ENCODE measurements at places on chromosomes 5 and 9.
A peak's percentile ranks its signal among the peaks of the same experiment; 100 is the strongest.

DNA sequence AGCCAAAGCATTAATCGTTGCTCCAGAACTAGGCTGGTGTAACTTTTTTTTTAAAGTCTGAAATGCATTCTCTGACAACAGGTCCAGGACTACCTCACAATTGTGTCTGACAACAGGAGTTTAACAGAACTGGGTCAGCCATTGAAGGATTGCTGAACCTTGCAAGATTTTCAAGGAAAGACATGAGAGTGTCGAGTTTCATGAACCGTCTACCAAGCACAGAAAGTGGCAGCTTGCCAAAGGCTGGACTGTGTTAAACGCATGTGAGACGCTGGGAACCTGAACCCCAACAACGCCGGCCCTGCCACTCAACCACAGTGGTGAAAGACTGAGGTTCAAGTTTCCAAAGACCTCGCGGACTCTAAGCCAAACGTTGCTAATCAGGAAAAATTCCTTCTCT lies 79.1 kb downstream of the LHFPL2 start:
- DNase-seq = no peak

DNA sequence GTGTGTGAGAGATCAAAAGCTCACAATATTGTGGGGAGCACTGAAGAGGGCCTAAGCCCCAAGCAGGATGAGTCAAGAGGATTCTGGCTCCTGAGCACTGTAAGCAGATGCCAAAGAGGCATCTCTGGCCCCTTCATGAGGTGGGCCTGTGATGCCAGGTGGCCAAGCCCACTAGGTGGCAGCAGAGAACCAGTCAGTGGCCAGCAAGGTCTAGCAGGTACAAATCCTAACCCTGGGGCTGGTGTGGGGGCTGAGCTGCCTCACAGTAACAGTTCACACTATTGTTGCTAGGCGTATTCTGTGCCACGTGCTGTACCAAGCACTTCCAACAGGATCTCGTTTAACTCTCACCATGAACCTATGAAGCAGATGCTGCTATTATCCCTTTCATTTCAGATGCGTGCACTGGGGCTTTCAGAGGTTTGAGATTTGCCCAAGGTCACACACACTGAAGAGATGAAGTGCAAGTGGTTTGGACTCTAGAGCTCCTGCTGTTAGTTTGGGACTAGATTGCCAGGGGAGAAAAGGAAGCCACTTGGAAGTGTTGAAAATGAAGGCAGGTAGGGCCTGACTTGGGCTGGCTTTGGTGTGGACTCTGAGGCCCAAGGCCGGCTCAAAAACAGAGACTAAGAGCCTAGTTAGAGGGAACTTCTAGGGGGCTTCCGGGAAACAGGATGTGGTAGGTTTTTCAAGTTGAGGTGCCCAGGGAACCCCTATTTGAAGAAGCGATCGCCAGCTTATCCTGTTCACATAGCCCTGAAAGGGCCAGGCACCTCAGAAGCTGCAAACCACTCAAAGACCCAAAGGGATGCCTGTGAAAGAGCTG lies 4.4 kb upstream of the MLANA start:
- DNase-seq = peak; percentile 69

GRCh38 chr9:38699337-38699736 lies 20.6 kb downstream of the FAM240B start:
- DNase-seq = peak; percentile 59

GRCh38 chr5:30387974-30388632 lies 805.4 kb upstream of the CDH6 start:
- DNase-seq = no peak

DNA sequence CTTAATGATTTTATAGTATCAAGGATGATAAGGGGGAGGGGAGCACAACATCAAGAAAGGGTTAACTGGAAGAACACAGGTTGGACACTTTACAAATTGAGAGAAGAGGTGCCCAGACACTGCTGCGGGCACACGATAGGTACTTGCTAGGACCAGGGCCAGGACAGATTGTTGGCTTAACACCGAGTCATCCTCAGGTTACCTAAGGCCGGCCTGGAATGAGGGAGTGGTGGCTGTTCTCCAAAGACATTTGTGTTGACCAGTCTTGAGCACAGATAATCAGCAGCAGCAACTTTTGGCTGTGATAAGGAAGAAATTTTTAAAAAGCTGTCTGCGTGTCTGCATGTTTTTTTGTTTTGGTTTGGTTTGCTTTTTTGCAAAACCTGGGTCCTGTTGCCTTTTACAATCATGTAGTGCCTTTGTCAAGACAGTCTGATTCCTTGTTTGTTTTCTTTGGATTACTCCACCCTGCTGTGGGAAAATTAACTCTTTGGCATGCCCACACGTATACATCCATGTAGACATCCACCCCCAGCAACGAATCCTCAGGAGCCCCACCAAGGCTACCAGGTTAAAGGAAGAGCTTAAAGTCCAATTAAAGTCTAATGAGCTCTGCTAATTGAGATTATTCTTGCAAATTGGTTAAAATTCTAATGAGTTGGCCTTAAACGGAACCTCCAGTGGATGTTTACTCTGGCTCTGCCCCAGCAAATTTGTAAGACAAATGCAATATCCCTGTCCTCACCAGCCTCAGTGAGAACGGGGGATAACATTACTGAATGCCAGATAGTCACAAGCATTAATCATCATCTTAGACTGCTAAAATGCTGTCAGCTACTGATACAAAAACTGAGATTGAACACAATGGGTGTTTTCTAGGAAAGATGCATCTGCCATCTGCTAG lies 382.3 kb downstream of the ACTL7B start:
- peak; percentile 30 for DNase-seq

GRCh38 chr9:6696178-6696577 lies 50.6 kb upstream of the GLDC start:
- no peak for DNase-seq

- DNase-seq = no peak
Measured at GRCh38 chr9:75002422-75003023, 25.6 kb downstream of the CARNMT1 start.

- DNase-seq = peak; percentile 60
Measured at GRCh38 chr9:129665389-129665775, at the start of gene PRRX2. TSS of gene PRRX2 (plus strand) at chr9:129665647. CDS start at chr9:129665868, 221 bp downstream.

- DNase-seq = no peak
Measured at GRCh38 chr9:4738866-4739586, 2.0 kb downstream of the AK3 start.

GRCh38 chr5:142749321-142749720 lies 20.9 kb upstream of the ARHGAP26 start:
- DNase-seq = peak; percentile 82

DNA sequence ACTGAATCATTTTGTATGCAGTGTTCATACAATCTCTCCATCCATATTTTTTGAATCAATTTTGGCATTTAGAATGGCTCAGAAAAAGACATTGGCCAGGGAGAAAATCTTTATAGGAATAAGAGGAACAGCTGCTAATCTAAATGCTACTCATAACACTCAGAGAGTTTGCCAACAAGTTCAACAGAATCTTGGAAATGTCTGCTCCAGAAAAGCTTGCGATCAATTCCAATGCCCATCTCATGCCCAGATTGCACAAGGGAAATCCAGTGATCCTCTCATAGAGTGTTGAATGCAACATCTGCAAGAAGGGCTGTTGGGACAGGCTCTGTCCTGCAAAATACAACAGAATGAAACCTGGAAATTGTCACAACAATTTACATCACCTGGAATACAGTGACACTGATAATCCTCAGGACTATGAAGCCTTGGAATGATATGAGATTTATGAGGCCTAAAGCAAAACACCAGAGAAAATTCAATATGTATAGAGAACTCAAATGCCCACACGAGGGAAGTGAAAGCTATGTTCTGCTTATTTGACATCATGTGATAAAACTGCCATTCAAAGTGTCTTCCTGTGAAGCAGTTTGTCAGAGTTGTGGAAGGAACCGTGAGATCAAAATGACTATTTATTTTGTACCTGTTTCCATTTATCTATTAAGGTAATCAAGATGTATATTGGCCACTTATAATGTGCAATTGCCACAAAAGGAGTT lies 190.1 kb downstream of the PARP8 start:
- peak; percentile 51 for DNase-seq

DNA sequence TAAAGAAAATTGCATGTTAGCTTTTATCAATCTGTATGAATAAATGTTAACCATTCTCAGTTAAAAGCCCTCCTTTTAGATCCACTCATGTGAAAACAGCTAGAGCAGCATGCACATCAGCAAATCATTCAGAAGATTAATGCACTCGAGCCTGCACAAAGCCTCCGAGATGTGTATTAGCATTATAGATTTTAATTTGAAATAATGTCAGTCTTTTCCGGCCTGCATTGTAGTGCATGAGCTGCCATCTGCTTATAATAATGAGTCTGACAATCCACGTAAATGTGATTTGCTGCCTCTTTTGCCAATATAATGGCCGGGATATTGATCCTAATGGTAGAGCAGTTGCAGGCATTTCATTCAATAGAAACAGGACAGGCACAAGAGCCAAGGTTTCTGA lies 585.1 kb downstream of the IRX1 start:
- no peak for DNase-seq

DNA sequence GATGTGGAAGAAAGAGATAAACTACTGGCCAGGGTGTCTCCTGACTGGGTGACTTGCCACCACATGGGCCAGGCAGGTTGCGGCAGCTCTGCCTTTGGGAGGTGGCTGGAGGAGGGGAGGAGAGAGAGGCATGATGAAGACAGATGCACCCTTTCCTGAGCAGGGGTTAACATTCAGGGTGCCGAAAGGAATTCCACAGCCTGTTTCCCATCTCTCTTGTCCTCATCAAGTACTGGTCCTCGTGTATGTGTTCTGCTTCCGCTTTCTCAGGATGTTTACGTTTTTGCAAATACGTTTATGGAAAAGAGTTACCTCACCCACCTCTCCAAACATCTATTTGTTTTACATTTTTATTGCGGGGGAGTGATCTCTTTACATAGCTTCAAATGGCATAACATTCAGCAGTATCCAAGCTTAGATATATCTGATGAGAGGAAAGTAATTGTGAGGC lies 73.4 kb downstream of the C9orf85 start:
- DNase-seq = no peak

DNA sequence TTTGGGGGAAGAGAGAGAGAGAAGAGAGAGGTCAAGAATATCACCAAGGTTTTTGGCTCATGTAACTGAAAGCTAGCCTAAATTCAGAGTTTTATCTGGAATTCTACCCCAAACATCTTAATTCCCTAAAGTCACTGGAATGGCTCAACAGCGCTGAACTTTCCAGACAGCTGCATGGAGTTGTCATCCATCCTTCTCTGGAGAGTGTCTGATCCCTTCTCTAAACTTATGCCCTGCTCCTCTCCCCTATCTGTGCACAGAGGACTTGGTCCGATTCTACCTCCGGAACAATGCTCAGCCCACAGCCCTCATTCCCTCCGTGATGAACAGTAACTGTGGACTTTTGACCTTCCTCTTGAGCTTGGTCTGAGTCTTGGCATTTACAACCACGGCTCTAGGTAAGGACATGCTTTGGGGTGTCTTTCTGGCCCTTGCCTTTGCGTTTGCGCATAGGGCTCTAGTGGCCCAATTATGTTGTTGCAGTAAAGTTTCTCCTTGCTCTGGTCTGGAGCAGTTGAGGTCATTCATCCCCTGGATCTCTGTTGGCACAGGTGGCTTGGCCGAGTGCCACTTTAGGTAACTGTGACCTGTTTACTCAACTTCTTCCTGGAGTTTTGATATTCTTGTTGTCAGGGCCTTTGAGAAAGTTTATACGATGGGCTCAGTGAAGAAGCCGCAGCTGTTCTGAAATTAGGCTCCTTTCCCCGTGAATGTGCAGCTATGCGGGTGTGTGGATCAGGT lies 18.3 kb upstream of the CD180 start:
- DNase-seq = no peak

DNA sequence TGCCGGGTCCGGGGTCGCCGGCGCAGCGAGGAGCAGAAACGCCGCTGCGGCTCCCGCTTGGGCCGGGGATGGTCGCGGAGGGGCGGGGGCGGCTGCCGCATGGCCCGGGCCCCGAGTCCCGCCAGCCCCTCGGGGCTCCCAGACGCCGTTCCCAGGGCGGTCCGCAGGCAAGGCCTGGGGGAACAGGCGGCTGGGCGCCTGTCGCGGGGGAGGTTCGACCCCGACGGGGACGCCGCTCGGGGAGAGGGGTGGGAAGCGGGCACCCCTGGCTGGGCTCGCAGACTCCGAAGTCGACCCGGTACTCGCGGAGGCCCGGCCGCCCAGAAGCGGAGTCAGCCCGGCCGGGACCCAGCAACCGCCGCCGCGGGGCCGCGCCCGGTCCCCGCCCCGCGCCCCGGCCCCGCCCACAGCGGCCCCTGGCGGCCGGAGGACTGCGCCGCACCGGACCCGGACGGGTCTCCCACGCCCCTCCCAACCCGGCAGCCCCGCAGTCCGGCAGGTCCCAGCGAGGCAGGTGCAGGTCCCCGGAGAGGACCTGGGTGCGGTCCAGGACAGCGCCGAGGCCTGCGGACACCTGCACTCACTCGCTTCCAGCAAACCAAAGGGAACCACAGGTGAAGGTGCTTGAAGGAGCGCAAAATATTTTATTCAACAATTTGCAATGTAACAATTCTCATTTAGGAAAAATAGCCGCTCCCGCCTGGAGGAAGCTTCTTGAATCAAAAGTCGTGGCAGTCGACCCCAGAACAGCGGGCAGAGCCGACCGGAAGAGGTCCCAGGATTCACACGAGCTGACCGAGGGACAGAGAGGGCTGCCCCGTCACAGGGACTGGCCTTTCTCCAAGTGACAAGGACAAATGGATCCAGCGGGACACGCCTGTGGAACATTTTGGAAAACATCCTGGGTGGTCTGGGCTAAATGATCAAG lies at the start of gene INPP5E:
Gene INPP5E, minus strand, starts transcription at position 365 of the 928 bp plus-strand sequence. CDS start 426 bp downstream, outside the sequence.
- peak; percentile 86 for DNase-seq

GRCh38 chr9:83582029-83582428 lies 40.9 kb upstream of the IDNK start:
- DNase-seq = no peak

DNA sequence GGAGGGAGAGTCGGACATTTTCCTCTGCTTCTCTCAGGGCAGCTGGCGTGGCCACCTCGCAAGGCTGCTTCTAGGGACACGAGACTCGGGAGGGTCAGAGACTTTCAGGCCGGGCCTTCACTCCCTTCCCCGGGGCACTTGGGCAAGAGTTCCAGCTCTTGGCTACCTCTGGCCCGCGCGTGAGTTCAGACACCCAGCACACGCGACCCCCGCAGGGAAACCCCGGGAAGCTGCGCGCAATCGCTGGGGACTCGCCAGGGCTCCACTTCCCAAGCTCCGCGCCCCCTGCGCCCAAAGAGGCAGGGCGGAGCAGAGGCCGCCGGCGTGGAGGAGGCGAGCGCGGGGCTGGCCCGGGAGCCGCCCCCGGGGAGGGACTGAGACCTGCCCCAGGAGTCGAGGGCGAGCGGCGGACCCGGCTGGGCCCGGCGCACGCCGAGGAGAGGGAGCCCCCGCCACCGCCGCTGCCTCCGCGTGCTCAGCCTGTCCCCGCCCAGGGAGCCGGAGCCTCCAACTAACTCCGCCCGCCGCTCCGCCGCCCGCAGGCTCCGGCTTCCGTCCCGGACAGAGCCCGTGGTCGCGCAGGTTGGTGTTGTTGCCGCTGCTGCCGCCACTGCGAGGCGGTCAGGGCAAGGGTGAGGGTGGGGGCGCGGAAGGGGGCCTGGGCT lies at the start of gene PAM:
Gene PAM, plus strand, starts transcription at position 539 of the 665 bp plus-strand sequence. CDS start 110,891 bp downstream, outside the sequence.
- DNase-seq = peak; percentile 78
